Activated naive CD8-positive, alpha-beta T cell treated with anti-CD3 and anti-CD28 coated beads for 36 hours (primary cell): ENCODE measurements at places on chromosomes 16 and 17. TPM values are rescaled to one million over a fixed set of nuclear protein-coding genes. Genes with fewer than 3 reads are reported as not detected.

- DNase-seq: no peak
These were observed 394.7 kb downstream of the SOX9 start for GRCh38 chr17:72515291-72516065.

DNA sequence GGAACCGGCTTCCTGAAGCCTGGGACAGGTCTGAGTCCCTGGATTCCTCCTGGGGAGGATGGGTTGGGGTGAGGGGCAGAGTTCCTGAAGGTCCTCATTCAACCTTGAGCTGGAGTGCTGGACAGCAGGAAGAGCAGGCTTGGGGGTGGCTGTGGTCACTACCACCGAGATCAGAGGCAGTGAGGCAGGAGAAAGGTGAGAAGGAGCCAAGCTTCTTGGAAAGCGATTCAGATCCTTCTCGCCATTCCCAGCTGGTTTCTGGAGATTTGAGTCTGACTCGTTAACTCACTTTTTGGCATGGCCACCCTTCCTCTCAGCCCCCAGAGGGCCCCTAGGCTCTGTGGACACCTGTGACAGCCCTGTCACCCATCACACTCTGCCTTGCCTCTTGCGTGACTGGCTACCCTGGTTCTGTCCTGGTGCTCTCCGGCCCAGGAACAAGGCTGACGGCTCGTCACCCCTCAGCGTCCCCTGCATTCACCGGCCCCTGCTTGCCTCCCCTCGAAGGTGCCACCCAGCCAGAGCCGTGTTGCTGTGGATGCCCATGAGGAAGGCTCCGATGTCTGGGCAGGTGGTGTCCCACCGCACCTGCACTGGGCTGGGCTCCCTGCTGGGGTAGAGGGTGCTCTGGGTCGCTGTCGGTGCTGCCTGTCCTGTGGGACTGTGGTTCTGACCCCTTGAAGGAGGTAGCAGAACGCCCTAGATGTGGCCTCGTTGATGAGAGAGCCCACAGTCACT is 9.7 kb upstream of the TIMP2 start:
- DNase-seq: no peak

Gene MYO15B
- 18.9 TPM for total RNA-seq

GRCh38 chr17:32593003-32593402 is 106.2 kb downstream of the CDK5R1 start:
- no peak for DNase-seq

Gene UTP4
- 153 TPM for total RNA-seq

GRCh38 chr16:8660841-8661301 is 13.5 kb upstream of the ABAT start:
- DNase-seq: peak; percentile 60

DNA sequence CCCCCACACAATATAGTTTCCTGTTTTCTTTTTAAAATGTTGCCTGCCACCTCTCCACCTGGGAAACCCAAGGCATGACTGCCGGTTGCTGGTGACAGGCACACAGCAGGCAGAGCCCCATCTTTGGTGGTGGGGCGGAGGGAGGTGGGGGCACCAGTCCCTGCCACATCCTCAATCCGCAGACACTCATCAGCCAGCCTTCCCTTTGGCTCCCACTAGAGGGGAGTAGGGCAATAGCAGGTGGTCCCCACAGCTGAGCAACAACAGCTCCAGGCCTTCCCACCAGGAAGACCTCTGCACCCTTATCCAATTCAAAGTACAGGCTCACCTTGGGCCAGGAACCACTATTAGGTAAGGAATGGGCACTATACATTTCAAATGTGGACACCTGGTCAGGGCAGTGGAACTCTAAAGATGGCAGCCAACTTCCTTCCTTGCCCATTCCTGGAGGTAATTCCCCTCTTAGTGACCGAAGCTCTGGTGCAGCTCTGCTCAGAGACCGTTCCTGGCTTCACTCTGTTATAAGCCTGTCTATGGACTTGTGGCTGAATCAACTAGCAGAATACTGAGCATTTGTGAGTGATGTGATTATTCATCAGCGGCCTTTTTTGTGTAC is 13.9 kb downstream of the RECQL5 start:
- peak; percentile 43 for DNase-seq

GRCh38 chr17:32777436-32777835 is 99.5 kb downstream of the MYO1D start:
- no peak for DNase-seq

Gene TP53TG3C
- total RNA-seq: not detected

DNA sequence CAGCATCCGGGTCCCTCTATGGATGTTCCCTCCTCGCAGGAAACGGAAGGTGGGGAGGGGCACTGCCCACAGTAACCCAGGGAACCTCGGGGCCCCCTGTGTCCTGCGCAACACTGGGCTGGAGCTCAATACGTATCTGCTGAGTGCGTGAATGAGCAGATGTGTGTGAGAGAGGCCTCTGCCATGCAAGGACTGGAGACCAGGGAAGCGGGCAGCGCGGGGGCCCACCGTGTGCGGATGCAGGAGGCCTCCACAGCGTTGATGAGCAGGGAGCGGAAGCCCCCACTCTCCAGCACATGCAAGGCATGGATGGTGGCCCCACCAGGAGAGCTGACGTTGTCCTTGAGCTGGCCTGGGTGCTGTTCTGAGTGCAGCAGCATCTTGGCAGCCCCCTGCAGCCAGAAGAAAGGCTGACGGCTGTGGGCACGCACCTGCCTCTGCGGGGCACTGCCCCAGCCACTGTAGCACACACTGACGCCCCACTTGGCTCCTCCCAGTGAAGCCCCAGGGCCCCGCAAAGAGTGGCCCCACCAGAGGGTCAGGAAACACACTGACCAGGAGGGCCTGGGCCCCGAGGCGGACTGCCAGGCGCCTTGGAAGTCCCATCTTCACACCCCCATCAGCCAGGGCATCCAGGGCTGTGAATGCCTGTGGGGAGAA is 2.9 kb downstream of the PYCR1 start:
- DNase-seq: no peak

Gene CCL8
- not detected for total RNA-seq

Gene HSD11B2
- total RNA-seq: 2.8 TPM

Gene DNAH17
- total RNA-seq: 0.33 TPM

GRCh38 chr17:39156491-39156890 is 5.1 kb upstream of the PLXDC1 start:
- DNase-seq: no peak

DNA sequence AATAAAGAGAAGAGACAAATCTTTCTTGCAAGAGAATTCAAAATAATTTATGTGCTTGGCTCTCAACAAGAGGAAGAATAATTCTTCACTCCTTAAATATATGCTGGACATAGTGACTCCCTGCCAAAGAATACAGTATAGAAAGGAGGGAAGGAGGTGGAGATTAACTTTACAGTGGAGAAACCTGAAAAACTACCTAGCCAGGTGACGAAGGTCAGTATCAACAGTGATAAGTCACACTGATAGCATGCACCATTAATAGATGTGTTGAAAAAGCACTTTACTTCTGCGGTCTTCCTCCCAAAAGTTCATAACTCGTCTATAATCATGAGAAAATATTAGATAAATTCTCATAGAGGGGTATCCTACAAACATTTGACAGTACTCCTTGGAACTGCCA is 21.4 kb downstream of the CBLN1 start:
- DNase-seq: no peak

DNA sequence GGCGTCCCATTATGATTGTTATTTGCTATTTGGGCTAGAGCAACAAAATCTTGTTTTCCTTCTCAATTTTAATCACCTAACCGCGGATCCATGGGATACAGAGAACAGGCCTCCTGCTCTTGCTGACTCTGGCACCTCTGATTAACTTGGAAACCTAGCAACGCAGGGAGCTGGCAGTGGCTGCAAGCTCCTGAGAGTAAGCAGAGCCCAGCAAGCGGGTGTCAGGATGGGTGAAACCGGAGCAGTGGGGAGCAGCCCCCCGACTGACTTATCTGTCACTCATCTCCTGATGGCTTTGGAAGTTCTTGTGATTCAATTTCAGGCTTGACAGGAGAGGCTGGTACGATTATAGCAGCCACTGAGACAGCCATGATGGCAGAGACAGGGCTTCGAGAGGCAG is 45.5 kb upstream of the CDC42EP4 start:
- DNase-seq: no peak

DNA sequence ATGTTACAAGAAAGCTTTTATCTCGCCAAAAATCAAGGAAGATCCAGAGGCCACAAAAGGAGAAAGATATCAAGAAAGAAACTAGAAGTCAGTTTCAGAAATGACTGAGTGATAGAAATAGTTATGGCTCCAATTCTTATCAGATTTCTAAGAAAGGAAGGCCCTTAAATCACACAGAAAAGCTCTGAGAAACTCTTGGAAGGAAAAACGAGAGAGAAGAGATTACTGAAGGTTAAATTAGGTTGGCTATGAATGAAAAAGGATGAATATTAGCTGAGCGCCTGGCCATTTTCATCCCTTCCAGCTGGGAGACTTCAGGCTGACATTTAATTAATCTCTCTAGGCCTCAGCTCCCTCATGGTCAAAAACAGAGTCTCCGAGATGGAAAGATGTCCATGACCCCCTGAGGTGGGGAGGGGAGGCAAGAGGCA is 72.3 kb downstream of the CYTH1 start:
- no peak for DNase-seq

DNA sequence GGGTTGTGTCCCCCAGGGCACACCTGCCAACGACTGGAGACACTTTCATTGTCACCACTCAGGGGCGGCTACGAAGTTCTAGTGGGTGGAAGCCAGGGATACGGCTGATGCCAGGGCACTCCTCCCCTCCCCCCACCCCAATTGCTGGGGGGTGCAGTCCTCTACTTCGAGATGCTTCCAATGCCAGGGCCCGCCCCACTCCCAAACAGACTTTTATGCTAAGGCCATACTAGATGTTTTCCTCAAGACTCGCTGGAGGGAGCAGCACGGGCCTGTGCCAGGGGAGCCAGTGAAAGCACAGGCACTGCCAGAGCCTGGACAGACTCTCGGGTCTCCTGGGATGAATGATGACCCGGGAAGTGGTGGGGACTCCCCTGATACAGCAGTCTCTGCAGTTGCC is 178.0 kb downstream of the CPPED1 start:
- DNase-seq: no peak

Gene EPX
- not detected for total RNA-seq

Gene KRT10
- 48.6 TPM for total RNA-seq

DNA sequence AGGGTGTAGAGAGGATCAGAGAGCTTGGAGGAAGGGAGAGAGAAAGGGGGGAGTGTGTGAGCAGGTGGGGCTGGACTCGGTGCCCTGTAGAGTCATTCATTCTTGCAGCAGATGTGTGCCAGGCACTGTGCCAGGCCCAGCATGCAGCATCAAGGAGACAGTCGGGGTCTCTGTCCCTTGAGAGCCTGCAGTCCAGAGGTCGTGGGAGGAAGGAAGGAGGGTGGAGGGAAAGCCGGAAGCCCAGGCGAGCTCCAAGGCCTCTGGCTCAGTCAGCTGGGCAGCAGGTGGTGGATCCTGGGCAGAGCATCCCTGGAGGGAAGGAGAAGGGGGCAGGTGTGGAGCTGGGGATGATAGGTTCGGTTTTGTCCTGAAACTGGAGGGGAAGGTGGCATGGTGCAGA is 27.5 kb downstream of the EPN2 start:
- DNase-seq: no peak

- peak; percentile 91 for DNase-seq
These were observed at the start of gene SPATA20 for GRCh38 chr17:50547035-50547735. Gene SPATA20, plus strand, starts transcription at chr17:50547174. Its CDS starts 35 bp downstream, at chr17:50547209.

Gene GNGT2
- total RNA-seq: 25.5 TPM

Gene EVPL
- total RNA-seq: 2.5 TPM

DNA sequence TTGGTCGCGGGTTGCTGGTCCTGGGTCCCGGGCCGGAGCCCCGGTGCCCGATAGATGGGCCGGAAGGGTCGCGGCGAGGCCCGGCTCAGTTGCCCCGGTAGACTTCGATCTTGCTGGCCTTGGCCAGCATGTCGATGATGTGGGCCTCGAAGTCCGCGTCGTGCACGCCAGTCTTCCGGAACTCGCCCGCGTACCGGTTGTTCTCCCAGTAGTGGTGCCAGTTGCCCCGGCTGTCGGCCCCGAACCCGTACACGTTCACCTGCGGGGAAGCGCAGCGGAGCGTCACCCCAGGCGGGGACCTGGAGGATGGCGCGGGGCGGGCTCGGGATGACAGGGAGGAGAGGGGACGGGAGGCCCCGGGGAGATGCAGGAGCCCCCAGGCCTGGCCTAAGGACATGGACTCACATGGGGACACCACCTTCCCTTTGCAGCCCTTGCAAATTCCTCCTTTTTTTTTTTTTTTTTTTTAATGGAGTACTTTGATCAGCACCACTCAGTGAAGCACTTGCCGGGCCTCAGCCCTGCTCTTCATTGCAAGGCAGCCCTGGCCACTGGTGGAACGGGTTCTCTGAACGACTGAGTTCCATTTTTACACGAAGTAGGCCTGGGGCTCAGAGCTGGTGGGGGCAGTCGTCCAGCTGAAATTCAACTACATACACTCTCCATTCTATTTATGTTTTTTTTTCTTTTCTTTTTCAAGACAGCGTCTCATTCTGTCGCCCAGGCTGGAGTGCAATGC is 35.1 kb downstream of the DDX19A start:
- DNase-seq: no peak

Gene TMEM88
- 4.8 TPM for total RNA-seq

GRCh38 chr16:53043986-53044601 is 8.6 kb downstream of the CHD9NB start:
- DNase-seq: no peak

Gene TP53TG3D
- 0.66 TPM for total RNA-seq

DNA sequence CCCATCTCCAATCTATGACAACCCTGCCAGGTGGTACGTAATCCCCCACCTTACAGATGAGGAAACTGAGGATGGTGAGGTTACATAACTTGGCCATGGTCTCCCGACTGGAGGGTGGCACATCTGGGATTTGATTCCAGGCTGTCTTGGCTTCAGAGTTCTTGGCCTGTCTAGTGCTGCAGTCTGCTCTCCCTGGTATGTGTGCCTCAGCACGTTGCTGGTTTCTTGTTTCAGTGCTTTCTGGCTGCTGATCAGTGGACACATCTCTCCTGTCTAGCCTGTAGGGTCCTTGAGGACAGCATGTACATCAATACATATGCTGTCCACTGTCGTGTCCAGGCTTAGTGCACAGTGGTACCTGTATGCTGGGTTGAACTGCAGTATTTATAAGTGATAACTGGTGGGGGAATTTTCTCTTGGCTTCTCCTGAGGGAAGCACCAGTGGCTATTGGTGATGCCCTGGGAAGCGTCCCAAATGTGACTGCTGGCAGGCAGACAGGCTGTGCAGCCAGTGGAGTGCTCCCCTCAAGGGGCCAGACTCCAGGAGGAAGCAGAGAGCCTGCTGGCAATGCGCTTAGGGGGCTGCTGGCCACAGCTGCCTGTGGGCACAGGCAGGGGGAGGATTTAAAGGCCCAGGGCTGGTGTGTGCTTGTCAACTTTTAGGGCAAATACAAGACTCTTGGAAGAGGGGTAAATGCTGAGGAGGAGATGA is 14.4 kb downstream of the CTRL start:
- DNase-seq: no peak

Gene C16orf89
- not detected for total RNA-seq

DNA sequence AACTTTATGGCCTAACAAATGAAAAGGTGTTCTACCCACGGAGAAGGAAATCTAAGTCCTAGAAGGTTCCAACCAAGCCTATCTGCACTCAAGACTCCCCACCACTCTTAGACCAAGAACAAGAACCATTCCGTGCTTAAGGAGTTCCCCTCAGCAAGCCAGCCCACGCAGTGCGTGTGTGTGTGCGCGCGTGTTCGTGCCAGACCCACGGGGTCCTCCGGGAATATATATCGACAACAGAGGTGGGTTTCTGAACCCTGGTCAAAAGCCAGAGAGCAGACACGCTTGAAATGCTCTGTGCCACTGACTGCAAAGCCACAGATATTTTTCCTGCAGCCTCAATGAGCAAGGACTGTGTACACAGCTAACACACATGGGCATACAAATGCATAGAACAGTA is 70.7 kb downstream of the SLC39A11 start:
- DNase-seq: no peak

Gene KRT40
- not detected for total RNA-seq

Gene GCGR
- total RNA-seq: not detected

GRCh38 chr16:4071686-4072561 is 44.3 kb downstream of the ADCY9 start:
- DNase-seq: no peak

Gene ANKRD40
- total RNA-seq: 39.5 TPM
